ENCODE measurements at places on chromosomes 11 and 22.

DNA sequence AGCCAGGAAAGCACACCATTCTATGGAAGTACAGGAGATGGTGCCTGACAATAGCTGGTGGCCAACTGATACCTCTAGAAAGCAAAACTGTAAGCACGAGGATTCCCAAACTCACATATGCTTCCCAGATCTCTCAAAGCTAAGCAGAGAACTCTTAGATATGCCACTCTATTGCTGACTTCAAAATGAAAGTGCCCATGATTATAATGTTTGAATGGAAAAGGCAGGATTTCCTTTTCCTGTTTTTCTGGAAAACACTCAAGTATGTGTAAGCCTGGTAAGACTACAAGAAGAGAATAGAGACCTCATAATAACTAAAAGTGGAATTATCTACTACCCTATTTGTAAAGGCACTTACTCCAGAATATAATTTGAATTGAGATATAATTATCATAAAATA lies 2.6 kb upstream of the CARD18 start:
- no peak for DNase-seq

GRCh38 chr11:13868710-13869397 lies 93.7 kb upstream of the SPON1 start:
- DNase-seq = no peak

DNA sequence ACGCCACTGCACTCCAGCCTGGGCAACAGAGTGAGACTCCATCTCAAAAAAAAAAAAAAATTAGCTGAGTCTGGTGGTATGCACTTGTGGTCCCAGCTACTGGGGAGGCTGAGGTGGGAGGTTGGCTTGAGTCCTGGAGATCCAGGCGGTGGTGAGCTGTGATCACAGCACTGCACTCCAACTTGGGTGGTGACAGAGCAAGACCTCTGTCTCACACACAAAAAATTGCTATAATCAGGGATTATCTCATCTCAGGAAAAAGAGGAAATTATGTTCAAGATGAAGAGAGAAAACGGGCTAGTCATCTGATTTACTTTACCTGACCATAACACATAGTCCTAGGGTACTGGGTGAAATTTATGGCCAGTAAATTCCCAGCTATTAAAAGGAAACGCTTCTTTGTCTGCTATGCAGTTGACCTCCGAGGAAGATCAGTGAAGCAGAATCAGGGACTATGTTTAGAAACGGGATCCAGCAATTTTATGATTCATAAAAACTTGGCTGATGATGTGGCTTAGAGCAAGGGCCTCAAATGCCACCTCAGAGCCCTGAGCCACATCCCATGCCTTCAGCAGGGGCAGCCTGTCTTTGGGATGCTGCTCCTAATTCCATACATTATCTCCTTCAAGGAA lies 386.2 kb downstream of the NTM start:
- DNase-seq = no peak

DNA sequence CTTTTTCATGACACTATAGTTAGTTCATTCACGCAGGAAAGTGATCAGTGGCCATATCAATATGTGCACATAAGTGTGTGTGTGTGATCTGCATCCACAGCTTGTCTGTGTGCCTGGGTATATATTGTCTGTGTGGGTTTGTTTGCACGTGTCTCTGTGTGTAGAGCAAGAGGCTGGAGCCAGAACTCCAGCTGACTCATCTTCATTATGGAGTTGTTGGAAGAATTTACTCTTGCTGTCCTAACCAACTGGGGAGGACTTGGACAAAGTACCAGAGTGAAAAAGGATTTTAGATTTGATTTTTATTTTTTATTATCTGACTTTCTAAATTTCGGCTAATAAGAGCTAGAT lies 63.9 kb downstream of the TP53I11 start:
- DNase-seq = no peak

DNA sequence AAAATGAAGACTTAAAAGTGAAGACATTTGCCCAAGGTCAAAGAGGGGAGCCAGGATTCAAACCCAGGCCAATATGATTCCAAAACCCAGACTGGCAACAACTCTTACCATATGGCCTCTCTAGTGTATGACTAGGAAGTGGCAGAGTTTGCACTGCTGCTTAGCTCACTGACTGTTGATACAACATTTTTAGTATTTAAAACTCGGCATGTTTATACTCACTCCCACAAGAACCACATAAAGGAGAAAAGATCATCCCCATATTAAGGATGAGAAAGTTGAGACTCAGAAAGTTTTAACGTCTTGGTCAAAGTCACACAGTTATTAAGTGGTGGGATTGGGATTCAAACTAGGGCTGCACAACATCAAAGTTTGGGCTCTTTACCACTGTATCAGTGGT lies 81.7 kb downstream of the CCDC34 start:
- no peak for DNase-seq

- DNase-seq = no peak
Measured at GRCh38 chr11:128595221-128595620, 7.9 kb upstream of the ETS1 start.

GRCh38 chr11:86660088-86660487 lies 12.3 kb downstream of the ME3 start:
- no peak for DNase-seq

- DNase-seq = no peak
Measured at GRCh38 chr11:101091781-101092180, 37.8 kb downstream of the PGR start.
